Fibroblast of the aortic adventitia (primary cell): ENCODE measurements at places on chromosomes 12 and 14.

- no peak for DNase-seq
These were observed 11.1 kb downstream of the DICER1 start for GRCh38 chr14:95146079-95146771.

- DNase-seq: peak; percentile 5
These were observed 125.7 kb upstream of the DDHD1 start for GRCh38 chr14:53278602-53279506.

GRCh38 chr12:39764944-39765560 is 145.4 kb upstream of the ABCD2 start:
- DNase-seq: peak; percentile 76

- DNase-seq: no peak
These were observed 132.7 kb downstream of the SPTSSA start for GRCh38 chr14:34329301-34329700.
